ENCODE measurements at places on chromosomes 3 and 15.

DNA sequence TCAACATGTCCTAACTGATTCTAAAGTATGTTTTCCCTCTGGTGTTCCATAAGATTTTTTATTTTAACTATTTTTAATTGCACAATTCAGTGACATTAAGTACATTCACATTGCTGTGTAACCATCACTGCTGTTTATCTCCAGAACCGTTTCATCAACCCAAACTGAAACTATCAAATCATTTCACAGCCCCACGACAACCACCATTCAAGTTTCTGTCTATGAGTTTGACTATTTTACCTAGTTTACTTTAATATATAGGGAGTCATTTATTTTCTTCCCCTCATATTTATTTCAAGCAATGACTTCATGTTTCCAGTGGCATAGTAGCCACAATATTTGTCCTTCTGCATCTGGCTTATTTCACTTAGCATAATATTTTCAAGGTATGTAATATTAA is 8.4 kb downstream of the RTP1 start:
- no peak for DNase-seq

DNA sequence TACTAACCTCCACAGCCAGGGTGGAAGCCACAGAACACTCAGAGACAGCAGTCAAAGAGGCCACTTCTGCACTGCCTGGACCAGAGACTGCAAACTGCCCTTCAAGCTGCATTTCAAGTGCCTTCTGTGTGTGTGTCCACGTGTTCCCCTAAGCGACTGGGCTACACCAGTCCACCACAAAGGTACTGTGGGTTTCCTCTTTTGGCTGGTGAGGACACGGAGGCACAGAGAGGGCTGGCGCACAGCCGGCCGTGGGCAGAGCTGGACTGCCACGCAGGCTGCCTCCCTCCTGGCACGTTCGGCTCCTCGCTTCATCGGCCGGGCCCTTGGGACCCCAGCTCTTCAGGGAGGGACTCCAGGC is 60.9 kb downstream of the MGLL start:
- DNase-seq = no peak

GRCh38 chr15:62125773-62126172 is 39.3 kb downstream of the C2CD4B start:
- DNase-seq = peak; percentile 62

DNA sequence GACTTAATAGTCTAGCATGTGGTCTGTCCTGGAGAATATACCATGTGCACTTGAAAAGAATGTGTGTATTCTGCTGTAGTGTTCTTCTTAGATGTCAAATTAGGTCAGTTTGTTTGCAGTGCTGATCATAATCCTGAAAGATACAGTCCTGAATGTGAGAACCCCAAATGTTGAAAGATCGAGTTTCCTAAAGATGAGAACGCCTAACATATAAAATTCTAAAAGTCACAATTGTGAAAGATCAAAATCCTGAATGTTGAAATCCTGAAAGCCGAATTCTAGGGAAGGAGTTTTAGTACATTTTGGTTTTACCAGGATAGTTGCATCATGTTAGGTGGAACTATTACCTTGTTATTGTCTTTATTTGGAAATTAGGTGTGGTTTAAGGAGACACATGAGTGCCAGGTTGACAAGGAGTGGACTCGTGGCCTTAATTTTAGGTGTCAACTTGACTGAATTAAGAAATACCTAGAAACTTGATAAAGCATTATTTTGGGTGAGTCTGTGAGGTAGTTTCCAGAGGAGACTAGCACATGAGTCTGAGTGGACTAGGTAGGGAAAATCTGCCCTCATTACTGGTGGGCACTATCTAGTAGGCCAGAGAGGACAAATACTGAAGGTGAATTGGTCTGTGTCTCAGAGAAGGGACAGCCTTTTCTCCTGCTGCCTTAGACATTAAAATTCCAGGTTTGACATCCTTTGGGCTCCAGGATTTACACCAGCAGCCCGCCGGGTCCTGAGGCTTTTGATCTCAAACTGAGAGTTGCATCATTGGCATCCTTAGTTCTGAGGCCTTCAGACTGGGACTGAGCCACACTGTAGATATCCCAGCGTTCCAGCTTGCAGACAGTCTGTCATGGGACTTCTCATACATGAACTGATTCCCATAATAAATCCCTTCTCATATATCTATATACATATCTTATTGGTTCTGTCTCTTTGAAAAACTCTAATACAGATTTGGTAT is 77.1 kb downstream of the LRRC28 start:
- no peak for DNase-seq

DNA sequence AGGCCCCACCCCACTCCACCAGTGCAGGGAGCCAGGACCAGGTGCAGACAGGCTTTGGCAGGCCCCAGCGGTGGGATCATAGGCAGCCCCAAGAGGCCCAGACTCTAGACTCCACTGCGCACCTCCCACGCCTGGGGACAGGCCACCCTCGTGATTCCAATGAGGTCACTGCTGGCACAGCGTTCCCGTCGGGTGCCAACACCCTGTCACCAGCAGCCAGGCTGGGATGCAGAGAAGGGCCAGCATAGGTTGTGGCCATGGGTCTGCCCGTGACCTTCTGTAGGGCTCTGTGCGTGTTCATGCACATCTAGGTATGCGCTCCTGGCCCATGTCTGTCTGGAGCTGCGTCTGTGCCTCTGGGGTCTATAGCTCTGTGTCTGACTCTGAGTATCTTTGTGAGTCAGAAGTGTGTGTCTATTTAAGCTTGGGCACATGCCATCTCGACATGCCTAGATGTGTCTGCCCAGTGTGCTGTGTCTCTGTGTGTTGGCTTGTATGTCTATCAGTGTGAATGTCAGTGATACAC is 13.0 kb downstream of the VIPR1 start:
- no peak for DNase-seq

- DNase-seq = no peak
These were observed 37.2 kb downstream of the MYO5A start for GRCh38 chr15:52491472-52491871.

DNA sequence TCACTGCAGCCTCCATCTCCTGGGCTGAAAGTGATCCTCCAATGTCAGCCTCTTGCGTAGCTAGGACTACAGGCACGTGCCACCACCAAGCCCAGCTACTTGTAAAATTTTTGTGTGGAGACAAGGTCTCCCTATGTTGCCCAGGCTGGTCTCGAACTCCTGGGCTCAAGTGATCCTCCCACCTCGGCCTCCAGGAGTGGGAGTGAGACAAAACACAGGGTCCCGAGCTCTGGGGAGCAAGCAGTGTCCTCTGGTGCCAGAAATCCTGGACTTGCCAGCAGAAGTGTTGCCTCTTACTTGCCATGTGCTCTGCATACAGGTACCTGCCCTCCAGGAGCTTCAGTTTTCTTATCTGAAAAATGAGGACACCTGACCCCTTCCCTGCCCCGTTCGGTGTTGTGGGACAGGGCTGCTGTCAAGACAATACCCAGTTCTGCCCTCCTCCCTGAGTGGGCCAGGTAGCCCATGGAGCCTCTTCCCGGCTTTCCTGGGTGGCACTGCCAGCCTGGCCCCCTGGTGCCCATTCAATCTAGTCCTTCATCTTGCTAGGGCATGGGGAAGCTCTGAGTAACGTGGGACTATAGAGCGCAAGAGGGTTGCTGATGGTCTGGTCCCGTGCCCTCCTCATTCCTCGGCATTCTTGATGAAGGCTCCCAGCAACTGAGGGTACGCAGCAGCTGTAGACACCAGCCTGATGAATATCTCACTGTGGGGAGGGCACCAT is 164.6 kb downstream of the GOLGA6L4 start:
- DNase-seq = no peak

DNA sequence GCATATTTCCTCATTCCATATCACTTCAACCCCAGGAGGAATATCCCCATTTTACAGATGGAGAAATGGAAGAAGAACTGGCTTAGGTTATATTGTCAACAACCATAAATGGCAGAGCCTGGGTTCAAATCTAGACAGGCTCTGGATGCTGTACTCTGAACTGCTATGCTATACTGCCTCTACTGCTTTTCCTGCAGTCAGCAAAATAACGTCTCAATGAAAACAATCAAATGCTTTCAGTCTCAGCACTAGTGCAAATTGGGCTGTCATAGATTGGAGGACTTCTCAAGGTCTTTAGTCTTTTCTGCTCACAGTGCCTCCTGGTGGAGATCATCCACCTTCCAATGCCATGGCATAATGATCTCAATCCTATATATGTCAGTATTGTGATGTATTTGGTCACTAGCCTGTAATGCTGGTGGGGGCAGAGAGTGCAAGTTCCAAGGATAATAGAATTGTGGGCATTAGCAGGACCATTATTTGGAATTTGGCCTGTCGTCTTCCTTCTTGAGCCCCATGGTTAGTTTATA is 285.0 kb downstream of the CLSTN2 start:
- DNase-seq = no peak

DNA sequence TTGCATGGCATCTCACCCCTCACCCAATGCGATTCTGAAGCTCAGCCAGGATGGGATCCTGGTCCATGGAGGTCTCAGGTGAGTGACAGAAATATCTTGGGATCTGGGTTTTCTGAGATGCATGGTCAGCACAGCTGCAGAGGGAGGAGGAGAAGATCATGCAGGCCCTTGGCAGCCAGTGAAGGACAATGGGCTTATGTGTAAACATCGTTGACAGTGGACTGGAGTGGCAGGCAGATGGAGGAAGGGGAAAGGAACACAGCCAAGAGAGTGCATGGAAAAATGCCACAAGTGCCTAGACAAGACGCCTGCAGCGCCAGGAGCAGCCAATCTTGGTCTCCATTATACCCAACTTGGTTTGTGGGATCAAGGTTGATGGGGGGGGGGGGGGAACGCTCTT is 347.9 kb downstream of the MCTP2 start:
- DNase-seq = no peak

- DNase-seq = no peak
These were observed 18.4 kb downstream of the KLF15 start for GRCh38 chr3:126338790-126339288.

GRCh38 chr15:42110367-42110766 is 16.0 kb upstream of the PLA2G4D start:
- no peak for DNase-seq

DNA sequence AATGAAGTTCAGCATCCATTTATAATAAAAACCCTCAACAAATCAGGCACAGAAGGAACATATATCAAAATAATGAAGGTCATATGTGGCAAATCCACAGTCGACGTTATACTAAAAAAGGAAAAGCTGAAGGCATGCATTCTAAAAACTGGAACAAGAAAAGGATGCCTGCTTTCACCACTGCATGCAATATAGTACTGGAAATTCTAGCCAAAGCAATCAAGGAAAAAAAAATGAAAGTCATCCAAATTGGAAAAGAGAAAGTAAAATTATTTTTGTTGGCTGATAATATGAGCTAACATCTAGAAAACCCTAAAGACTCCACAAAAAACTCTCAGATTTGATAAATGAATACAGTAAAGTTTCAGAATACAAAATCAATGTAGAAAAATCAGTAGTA is 1123.2 kb downstream of the TBL1XR1 start:
- DNase-seq = no peak

DNA sequence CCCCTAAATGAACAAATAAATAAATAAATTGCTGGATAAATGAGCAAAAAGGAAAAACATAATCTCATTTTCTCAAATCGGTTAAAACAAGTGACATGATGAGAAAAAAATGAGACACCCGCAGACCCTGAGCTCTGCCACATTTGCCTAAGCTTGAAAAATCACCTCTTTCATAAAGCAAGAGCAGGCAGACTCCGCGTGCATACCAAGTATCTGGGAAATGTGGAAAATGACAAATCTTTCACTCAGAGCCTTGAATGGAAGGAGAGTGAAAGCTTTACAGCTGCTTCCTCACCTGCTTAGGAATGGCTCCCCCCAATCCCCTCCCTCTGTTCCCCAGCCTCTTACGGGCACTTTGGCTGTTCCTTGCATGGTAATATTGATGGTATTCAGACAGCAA is 355.5 kb upstream of the SUCLG2 start:
- no peak for DNase-seq

GRCh38 chr3:179969525-179969924 is 67.2 kb downstream of the PEX5L start:
- DNase-seq = peak; percentile 6

- no peak for DNase-seq
These were observed 13.9 kb downstream of the PLXND1 start for GRCh38 chr3:129592381-129593131.

GRCh38 chr15:58433597-58434333 is 2.0 kb downstream of the LIPC start:
- DNase-seq = no peak

GRCh38 chr3:17322106-17322793 is 420.2 kb downstream of the TBC1D5 start:
- no peak for DNase-seq

DNA sequence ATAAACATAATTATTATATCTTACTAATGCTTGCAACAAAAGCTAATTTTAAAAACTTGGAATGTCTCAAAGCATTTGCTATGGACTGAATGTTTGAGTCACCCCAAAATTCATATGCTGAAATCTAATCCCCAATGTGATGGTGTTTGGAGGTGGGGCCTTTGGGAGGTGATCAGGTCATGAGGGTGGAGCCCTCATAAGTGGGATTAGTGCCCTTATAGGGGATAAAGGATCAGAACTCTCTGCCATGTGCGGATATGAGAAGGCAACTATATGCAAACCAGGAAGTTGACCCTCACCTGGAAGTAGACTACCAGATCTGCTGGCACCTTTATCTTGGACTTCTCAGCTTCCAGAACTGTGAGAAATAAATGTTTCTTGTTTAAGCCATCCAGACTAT is 137.7 kb downstream of the LIPC start:
- no peak for DNase-seq

GRCh38 chr15:44289259-44289790 is 806 bp downstream of the GOLM2 start:
- DNase-seq = no peak

DNA sequence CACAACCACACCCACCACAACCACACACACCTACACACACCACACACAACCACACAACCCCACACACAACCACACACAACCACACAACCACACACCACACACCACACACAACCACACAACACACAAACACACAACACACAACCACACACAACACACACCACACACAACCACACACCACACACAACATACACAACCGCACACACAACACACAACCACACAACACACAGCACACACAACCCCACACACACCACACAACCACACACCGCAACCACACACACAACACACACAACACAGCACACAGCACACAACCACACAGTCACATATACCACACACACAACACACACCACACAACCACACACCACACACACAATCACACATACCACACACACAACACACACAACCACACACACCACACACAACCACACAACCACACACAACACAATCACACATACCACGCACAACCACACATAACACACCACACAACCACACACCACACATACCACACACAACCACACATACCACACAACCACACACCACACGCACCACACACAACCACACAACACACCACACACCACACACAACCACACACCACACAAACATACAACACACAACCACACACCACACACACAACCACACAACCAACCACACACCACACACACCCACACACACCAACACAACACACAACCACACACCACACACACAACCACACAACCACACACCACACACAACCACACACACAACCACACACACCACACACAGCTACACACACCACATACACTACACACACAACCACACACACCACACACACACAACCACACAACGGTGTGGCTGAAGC is 23.7 kb downstream of the CPN2 start:
- no peak for DNase-seq

GRCh38 chr3:26588931-26589330 is 33.6 kb upstream of the LRRC3B start:
- DNase-seq = no peak

GRCh38 chr15:48708641-48709040 is 63.1 kb upstream of the FBN1 start:
- no peak for DNase-seq

GRCh38 chr3:169945313-169945712 is 21.3 kb upstream of the SEC62 start:
- DNase-seq = no peak

GRCh38 chr15:51298620-51299019 is 39.8 kb downstream of the CYP19A1 start:
- no peak for DNase-seq
